ENCODE measurements at places on chromosomes 2 and 18. TPM values are rescaled to one million over a fixed set of nuclear protein-coding genes. Genes with fewer than 3 reads are reported as not detected.

Gene NEDD4L
- total RNA-seq, result 197 TPM

Gene TIGD1
- 9.6 TPM for total RNA-seq

Gene COL4A4
- 11.7 TPM for total RNA-seq

Gene INHA
- total RNA-seq, result 0.82 TPM

Gene YES1
- 118 TPM for total RNA-seq

Gene CLHC1
- 40.6 TPM for total RNA-seq

Gene GFPT1
- 57.6 TPM for total RNA-seq

Gene DSG4
- total RNA-seq, result not detected

Gene XDH
- 0.93 TPM for total RNA-seq

Measured in camera-type eye (tissue), 1 donor.